ENCODE measurements at places on chromosomes 6 and 20.

DNA sequence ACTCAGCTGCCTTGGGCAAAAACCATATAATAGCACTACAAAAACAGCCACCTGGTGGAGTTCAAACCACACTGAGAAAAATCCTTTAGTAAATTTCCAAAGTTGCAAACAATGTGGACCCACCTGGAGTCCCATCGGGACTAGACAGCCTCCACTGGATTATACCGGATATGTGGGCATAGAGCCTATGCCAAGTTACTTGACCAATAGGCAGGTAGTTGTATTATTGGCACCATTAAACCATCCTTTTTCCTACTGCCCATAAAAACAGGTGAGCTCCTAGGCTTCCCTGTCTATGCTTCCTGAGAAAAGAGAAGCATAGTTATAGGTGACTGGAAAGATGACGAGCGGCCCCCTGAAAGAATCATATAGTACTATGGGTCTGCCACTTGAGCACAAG is 51.7 kb upstream of the ADGRF4 start:
- DNase-seq: no peak

DNA sequence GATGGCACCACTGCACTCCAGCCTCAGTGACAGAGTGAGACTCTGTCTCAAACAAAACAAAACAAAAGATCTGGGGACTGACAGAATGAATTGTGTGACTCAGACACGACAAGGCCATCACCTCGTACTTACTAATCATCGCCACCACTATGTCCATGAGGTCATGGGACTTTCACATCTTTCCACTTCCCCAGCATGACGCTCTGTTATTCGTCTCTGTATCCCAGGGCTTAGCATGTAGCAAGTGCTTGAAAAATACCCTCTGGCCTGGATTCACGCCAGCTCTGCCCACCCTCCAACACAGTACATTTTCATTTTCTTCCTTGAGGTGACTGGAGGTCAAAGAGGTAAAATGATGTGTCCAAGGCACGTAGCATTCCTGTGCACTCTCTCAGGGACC is 27.8 kb downstream of the FGD2 start:
- DNase-seq: peak; percentile 40

DNA sequence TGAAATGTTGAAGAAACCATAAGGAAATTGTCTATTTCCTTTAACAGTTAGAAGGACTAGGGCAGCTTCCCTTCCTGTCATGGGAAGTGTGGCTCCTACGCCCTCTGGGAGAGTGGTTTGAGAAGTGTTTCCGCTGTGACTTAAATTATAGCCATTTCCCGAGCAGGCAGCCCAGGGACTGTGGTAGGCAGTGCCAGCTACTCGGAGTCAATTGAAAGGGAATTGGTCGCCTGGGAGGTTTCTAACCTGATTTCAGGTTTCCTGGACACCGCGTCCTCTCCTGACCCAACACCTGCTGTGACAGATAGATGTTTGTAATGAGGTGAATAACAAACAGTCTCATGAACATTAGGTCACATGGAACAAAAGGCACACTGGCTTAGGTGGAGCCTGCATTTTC is 256.1 kb upstream of the PLCB4 start:
- no peak for DNase-seq

DNA sequence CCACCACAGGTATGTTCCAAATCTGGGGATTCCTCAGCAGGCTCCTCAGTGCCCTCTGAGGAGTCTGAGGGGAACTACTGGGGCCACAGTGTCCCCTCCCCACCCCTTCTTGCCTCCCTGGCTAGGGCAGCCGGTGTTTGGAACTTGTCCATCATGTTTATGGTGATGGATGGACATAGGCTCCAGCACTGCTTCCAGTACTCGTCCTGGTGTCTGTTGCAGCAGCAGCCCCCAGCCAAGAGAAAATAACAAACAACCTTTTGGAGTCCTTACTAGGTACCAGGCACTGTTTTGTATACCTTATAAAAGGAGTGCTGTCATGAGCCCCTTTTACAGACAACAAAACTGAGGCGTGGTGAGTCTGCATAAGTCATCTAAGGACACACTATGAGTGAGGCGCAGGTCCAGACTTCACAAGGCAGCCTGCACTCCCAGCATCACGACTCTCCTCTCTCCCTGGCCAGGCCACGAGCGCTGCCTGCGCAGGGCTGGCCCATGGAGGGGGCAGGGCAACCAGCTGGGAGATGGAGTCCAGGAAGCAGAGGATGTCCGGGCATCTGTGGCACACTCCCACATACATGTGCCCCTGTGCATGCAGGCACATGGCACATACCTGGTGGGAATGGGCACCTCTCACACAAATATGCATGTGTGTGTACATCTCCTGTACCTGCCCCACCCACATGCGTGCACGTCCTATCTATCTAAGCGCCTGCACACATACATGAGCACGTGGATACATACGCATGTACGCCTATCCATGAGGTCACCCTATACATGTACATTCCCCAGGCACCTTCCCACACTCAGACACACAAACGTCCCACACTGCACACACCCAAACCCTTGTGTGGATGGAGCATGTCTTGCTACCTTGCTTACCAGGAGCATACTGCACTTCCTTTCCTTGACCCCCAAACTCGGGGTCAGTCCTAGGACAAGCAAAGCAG is 152.7 kb downstream of the VEGFA start:
- no peak for DNase-seq

- DNase-seq: no peak
These were observed 334.3 kb downstream of the TFAP2A start for GRCh38 chr6:10080561-10080960.

DNA sequence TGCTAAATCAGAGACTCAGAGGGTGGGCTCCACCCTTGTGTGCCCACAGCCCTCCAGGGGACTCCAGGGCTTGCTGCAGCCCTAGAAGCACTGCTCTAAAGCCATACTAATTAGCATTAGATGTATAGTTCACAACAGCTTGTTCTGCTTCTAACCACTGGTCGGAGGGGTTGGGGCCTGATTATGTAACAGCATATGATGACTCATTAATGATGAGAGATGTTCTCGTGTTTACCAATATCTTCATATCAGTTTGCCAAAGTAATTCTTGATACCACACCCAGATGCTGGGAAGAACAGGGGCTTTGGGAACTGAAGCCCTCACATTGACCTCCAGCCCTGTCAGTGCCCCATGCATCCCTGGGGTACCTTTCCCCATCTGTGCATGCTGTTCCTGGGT is 104.1 kb upstream of the FOXA2 start:
- DNase-seq: no peak
